Hindlimb muscle (tissue), 1 donor: ENCODE measurements at places on chromosomes 1 and 21.

DNA sequence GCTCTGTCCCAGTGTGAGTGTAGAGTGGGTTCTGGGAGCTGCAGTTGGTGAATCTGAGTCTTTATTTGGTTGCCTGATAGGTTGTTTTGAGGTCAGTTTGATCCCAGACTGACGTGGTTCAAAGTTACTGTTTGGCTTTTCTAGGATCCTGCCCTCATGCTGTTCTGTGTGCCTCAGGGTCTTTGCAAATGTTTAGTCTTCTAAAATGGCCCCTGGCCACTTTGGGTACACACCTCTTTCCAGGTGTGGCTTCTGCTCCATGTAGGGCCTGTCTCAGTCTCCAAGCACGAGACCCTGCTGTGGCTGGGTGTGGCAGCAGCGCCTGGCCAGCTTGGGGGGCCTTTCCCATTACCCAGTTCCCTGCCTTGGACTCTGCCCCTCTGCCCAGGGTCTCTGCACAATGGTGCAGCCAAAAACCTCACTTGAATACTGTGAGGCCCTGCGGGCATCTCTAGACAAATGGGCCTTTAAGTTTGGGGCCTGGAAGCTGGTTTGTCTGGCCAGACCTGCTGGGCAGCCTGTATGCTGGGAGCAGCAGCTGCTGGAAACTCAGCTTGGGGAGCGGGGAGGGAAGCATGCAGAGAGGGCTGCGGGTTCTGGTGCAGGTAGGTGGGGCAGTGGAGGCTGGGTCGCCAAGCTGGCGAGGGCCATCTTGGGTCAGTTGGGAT, 5.6 kb downstream of the PTPRF start:
- no peak for DNase-seq

DNA sequence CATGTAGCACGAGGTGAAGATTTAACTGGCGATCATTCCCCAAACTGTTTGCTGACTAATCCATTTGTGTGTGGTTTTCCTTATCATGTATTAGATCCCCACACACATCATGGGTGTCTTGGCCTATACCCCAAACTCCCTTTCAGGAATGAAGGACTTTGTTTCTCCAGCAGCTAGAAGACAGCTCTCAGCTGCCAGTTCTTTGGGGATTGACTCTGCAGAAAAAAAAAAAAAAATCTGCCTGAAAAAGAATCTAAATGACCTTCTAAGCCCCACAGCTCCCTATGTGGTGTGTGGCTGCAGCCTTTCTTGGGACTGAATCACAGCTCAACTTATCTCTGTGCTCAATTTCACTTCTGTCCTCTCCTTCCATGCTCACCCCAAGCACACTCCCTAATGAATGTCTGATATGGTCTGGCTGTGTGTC, 256.3 kb upstream of the DUSP10 start:
- no peak for DNase-seq

DNA sequence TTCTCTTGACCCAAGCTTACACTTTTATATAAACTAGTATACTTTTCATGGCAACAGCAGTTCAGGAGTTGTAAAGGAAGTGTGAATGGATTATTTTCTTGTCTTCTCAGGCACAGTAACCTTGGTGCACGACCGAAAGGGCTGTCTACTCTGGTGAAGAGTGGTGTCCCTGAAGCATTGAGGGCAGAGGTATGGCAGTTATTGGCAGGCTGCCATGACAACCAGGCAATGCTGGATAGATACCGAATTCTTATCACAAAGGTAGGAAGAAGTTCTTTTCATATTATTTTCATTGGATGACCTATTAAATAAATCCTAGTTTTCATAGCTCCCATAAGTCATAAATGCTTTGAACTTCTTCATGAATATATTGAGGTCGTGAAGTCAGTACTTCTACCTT, 53.9 kb upstream of the GPR52 start:
- no peak for DNase-seq

DNA sequence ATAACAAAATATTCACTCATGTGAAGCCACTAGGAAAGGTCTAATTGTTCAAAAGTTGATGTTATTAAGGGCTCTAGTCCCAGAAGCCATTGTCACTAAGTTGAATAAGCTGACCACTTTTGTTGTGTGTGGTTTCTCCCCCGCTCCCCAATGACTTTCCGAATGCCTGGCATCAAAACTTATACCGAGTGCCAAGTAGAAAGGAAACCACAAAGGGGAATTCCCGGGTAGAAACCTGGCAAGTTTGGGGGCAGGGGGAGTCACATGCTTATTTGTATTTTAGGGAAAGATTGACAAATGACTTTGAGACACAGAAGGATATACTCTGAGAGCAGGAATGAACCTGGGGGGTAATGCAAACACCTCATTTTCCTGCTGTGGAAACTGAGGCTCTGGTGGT, 154.1 kb downstream of the TGFBR3 start:
- no peak for DNase-seq

DNA sequence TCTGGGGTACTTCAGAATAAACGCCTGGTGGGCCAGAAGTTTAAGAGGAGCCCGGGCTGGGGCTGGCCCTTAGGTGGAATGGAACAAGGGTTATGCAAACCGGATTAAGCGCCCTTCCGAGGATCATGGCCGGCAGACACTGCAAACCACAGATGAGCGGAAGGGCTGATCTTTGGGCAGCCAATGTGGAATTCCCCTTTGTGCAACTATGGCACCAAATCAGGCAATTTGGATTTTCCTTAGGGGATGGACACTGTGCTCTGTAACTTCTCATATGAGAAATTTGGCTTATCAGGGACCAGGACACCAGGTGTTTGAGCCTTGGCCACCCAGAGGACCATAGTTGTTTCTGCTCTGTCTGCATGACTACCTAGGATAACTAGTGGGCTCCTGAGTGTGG, 5.7 kb upstream of the IL10 start:
- no peak for DNase-seq

GRCh38 chr1:150302338-150302737, 8.7 kb downstream of the MRPS21 start:
- no peak for DNase-seq

- DNase-seq = peak; percentile 33
These were observed 40.8 kb upstream of the KCTD3 start for GRCh38 chr1:215526147-215526845.

DNA sequence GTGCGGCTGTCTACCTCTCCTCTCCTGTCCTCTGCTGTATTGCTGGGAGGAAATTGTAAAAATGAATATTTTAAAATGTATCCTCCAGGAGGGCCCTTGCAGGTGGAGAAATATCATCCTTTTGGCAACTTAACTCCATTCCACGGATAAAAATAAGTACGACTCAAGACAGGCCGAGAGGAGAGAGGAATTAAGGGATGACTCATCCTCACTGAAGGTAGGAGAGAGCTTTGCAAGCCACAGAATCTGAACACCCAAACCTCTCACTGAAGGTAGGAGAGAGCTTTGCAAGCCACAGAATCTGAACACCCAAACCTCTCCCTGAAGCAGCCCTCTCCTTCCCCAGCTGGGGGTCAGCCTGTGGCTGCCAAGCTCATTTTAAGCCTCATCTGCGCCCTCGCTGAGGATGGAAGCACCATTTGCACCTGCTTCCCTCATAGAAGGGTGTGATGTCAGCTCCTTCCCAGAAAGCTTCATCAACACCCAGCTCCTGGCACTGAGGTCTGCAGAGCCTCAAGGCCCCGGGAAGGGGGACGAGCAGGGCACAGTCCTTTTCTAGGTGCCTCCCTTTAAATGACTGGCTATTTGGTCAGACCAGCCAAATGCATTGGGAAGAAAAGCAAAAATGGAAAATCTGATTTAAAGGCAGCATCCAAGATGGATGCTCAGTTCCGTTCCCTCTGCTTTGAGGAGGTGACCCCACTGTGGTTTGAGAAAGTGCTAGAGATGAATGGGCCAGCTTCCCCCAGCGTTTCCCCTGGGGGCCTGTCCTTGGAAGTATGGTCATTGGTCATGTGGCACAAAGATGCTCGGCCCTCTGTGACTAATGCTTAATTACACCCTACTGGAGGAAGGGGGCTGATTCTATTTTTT, 12.9 kb upstream of the SELENON start:
- DNase-seq = no peak

DNA sequence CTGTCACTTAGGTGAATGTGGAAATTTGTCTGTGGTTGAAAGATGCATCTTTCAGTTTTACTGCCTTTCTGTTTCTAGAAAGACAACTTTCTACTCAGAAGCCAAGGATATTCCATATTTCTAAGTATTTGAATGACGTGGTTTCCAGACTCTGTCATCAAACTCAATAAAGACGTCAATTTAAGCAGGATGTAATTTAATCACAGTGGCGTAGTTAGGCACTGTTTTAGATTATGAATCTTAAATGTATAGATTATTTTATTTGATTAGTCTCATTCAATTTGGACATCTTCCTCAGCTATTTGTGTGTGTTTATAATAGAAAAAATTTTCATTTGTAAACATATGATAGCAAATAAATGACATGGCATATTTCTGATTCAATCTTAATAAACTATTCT, 298.9 kb downstream of the RYR2 start:
- no peak for DNase-seq

- DNase-seq = no peak
These were observed 42.9 kb downstream of the MPZL1 start for GRCh38 chr1:167764458-167765330.

GRCh38 chr1:4129693-4130092, 229.6 kb upstream of the C1orf174 start:
- DNase-seq = no peak

DNA sequence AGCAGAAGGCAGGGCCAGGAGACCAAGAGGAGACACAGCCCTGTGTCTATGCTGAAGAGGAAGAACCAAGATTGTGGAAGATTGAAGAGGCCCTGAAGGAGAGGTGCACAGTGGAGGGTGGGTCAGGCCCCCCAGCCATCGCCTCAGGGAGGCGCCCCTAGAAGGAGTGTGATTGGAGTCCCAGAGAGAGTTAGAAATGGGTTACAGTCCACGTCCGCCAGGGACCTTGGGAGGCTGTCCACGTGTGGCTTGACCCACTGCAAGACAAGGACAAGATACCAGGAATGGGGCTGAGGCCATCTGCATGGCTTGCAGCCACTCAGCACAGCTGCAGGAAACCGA, 375.1 kb downstream of the NPHP4 start:
- no peak for DNase-seq

- no peak for DNase-seq
These were observed 8.9 kb downstream of the CACHD1 start for GRCh38 chr1:64478594-64479470.

DNA sequence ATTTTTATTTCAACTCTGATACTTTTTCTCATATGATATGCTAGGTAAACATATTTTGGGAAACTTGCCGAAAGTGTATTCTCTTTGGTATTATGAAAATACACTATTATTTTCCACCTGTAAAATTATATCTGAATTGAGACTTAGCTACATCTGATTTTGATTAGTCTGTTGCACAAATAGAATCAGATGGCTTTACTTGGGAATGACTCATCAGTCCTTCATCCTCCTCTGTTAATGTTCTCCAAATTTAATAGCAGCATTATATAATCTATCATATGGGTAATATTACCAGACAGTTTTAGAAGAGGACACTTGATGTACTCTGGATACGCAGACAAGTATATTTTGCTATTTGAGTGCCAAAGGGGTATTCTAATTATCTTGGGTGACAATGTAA, 245.3 kb downstream of the CTH start:
- no peak for DNase-seq

GRCh38 chr1:228988664-228989063, 253.4 kb downstream of the RHOU start:
- DNase-seq = no peak

DNA sequence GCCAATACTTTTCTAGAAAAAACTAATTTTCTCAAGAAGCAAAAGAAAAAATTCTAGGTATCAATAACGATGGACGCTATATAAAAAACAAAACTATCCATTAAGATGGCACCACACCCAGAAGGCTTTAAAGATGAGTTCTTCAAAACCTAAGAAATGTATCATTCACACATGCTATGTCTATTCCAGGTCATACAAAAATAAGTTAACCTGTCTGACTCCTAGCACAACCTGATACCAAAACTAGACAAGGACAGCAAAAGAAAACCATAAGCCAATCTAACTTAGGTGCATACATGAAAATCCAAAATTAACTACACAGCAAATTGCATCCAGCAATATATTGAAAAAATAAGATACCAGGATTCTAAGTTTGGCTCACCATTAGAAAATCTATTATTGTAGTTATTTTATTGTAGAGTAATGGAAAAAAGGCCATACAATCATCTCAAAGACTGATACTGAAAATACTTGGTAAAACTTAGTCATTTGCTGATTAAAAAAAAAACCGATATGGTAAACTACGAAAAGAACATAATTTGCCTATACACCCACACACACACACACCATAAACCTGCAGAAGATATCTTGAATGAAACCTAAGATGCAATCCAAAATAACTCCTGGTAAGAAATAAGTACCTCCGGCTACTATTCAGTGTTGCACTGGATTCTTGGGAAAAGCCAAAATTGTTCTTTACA, 55.0 kb downstream of the TRAF5 start:
- no peak for DNase-seq

DNA sequence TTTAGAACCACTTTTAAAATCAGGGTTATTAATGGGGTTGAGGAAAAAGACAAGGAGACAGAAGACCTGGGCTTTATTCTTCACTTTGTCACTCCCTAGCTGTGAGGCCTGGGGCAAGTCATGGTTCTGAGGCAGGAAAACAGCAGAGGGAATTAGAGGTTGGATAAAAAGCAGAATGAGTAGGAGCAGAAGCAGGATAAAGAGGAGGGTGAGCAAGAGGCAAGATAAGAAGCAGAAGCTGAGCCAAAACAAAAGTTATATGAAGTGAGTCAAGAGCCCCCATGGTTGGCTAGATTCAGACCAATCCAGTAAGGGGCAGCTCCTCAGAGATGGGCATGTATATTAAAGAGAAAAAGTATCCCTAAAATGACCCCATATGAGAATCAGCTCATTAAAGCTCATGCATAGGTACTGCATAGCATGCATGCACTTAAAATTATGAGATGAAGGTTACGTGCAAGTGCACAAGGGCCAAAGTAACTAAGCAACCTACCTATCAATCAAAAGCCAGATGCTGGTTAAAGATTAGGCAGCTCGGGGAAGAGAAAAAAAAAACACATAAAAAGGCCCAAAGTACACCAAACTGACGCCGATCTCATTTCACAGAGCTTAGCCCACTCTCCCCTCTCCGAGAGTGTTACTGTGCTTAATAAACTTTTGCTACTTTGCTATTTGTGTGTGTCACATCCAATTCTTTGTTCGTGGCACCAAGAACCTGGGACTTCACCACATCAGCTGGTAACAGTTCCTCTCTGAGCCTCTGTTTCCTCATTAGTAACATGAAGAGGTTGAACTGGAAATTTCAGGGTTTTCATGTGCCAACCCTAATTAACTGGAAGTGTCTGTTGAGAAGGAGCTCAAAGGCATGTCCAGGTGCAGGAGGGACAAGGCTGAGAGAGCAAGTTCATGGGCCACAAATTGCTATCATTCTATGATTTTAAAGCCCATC, 2.2 kb downstream of the AVPR1B start:
- no peak for DNase-seq

DNA sequence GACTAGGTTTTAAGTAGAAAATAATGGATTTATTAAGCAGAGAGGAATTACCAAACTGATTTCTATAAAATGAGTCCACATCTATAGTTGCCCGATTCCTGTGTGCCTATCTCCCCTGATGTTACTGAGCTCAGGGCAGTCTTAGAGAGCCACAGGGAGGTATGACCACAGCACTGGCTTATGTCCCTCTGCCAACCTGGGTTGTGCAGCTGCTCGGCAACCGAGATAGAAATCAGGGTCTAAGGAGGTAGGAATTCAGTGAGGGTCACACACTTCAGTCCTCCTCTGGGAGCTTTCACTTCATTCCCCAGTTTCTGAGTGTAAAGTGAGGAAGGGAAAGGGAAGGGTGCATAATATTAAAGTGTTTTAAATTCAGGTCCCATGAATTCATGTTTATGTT, 386.8 kb downstream of the KCNH1 start:
- no peak for DNase-seq
